ENCODE measurements at places on chromosomes 5 and 9.

GRCh38 chr5:177609076-177610059 lies 9.4 kb downstream of the B4GALT7 start:
- DNase-seq, result no peak

DNA sequence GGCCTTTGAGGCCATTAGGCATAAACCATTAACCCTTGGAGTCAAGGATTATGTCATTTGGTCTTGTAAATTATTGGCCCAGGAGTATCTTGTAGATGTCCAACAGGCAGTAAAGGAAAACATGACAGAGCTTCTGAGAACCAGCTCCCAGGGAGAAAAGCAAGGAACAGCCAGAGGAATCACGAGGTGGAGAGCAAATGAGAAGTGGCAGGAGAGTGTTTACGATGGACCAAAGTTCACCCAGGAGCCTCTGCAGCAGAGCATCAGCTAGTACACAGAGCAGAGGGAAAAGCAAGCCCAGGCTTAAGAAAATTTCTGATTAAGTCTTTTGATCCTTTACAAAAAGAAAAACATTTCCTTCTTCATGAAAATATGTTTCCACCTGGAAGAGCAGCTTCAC lies 206.2 kb downstream of the NDUFS4 start:
- DNase-seq, result no peak

GRCh38 chr5:80141147-80141671 lies 106.1 kb downstream of the THBS4 start:
- DNase-seq, result no peak

DNA sequence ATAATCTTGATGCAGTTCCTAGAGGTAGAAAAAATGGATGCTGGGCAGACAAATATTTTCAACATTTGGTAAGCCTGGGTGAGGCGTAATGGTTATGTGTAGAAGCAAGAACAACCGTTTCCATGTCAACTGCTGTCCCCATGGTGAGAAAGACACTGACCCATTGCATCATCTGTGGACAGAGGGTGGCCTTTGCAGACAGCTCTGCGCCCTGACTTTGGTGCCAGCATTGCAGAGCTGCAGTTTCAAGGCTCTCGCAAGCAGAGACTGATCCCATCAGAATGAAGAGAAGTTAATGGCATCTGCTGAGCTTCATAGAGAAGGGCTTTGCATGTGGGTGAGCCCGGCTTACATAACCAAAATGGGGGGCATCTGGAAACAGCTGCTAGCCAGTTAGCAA lies 179.0 kb upstream of the ADRA1B start:
- no peak for DNase-seq

DNA sequence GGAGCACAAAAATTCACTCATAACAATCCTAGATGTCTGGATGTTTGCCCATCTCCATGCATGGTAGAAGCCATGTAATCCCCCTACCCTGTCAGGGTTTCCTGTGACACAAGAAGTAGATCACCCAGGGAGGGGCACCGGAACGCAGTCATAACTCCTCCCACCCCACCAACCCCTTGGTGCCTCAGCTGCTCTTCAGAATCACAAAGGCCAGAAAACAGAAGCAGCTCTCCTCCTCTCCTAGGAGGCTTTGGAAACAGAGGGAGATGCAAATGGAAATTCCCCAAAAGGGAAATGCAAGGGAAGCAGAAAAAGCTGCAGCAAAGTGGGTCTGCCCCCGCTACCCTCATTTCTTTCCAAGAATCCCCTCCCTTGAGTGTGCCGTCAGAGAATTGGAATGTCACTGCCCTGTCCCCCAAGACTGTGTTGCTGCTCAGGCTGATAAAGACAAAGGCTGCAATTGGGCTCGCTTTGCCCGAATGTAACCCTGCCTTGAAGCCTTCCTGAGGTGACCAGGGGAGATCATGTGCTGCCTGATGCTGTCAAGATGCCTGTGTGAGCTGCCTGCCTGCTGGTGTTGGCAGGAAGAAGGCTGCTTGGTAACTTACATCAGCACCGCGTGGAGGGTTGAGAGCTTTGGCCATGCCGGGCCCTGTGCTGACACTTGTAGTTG lies 65.5 kb upstream of the ABCA1 start:
- DNase-seq, result no peak

- no peak for DNase-seq
Measured at GRCh38 chr9:135468854-135469521, 10.6 kb upstream of the PPP1R26 start.

DNA sequence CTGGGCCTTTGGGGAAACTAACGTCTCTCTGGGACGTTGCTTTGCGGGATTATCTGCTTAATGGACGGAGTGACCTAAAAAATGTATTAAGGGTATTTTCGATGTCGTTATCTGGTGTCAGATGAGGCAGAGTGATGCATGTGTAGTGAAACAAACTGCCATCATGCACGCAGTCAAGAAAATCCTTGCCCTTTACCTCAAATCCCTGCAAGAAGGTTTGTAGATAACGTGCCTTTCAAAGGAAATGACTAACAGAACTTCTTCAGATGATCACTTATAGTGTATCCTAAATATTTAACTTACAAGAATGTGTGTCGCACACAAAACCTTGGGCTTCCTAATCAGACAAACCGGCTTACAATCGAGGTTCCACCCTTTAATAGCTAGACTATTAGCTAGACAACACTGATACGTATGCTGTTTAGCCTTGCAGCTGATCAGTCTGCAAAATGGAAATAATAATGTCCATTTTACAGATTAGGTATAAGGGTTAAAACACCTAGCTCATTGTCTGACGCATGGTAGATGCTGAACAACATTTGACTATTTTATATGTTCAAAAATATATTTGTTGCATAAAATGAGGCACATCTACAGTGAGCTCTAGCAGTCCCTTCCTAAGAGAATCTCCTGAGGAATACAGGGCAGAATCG lies 541 bp upstream of the TBCA start:
- peak; percentile 63 for DNase-seq

GRCh38 chr9:30116673-30117217 lies 2267.7 kb upstream of the ACO1 start:
- DNase-seq, result no peak

GRCh38 chr9:91176426-91176825 lies 185.3 kb downstream of the AUH start:
- DNase-seq, result no peak

GRCh38 chr9:73182928-73183327 lies 31.3 kb downstream of the ANXA1 start:
- no peak for DNase-seq

GRCh38 chr5:77628840-77629508 lies 9.5 kb downstream of the OTP start:
- no peak for DNase-seq

DNA sequence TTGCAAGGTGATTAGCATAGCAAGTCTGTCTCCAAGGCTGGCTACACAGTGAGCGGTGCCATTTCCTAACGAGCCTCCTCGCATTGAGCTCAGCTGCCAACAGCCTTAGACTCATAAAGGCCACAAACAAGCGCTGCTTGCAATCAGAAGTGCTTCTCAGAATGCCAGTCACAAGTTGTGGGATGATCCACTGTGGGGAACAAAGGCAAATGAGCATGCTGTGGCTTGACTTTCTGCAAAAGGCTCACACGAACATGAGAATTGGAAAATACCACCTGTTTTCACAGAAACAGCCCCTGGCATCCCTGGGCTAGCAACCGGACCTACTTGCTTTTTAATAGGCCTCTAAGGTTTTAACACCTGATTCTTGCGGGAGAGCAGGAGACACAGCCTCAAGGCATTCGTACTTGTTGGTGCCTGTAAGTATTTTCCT lies 215.5 kb downstream of the FANCC start:
- DNase-seq, result no peak

GRCh38 chr5:59560553-59560952 lies 333.0 kb downstream of the PDE4D start:
- no peak for DNase-seq

Data from NCI-H82 (cell line).